Esophagus muscularis mucosa (tissue), 4 donors: ENCODE measurements at places on chromosomes 2 and 18.

DNA sequence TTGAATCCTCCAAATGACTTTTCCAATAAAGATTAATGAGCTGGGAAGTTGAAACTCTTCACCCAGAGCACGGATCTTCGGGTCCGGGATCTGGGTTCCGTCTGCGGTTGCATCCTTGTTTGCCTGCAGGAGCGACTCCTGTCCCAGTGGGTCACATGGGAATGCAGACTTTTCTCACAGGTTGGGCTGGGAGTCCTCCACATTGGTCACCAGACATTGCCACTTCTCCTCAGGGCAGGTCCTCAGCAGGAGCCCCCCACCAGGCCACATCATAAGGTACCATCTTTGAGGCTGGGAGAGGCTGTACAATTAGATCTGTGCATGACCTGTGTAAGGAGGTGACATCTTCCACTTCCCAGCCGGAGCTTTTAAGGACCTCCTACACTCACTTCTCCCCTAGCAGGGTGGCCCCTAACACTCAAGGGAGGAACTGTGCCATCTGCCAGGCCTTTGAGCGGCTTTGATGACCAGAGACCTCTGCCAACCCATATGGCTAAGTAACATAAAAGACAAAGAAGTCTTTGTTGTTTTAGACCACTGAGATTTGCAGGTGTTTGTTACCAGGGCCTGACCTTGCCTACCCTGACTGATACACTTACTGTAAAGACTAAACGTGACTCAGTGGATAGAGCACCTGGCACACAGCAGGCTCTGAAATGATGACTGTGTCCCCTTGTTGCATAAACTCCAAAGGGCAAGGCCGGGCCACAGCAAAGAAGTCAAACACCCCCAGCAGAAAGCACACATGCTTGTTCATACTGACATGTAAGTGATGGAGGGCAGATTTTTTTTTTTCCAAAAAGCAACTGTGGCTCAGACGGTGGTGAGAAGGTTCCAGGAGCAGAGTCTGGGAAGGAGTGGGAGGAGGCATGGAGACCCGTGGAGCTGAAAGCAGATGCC, 7.9 kb upstream of the TEX51 start:
- DNase-seq, result peak; percentile 90

GRCh38 chr18:62506495-62507143, 16.2 kb upstream of the ZCCHC2 start:
- DNase-seq, result no peak

- no peak for DNase-seq
These were observed 32.8 kb downstream of the FMNL2 start for GRCh38 chr2:152367547-152368390.

GRCh38 chr18:10329101-10329500, 125.3 kb upstream of the APCDD1 start:
- DNase-seq, result no peak

DNA sequence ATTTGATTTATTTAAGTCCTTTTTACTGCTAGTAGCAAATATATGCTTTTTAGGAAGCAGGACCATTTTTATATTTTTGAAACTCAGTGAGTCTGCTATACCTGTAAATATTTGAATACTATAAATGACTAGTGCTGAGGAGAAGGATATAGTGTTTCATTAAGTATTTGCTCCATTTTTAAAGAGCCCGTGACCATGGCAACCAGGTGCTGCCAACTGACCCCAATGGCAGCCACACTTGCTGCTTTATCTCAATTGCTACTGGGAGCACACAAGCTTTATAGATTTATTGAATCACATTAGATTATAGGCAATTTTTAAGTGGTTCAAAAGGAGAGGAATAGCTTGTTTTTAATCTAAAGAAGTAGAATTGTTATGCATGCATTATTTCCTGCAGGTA, 142.0 kb downstream of the SCG2 start:
- DNase-seq, result no peak

- no peak for DNase-seq
These were observed 680 bp downstream of the ASNSD1 start for GRCh38 chr2:189661957-189662321.

DNA sequence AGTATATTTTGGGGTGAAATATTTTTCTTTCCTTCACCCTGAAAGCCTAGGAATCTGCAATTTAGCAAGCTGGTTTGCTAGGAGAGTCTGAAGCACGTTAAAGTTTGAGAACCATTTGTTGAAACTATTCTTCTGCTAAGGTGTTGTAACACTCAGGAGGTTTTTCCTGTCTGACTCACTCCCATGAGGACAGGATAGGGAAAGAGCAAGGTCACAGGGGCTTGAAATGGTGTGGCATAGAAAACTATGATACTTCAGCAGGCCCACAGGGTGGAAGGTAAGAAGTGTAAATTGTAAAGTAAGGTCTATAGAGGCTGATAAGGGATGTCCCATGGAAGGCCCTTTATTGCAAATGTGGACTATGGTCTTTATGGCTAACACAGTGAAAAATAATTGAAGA, 177.7 kb upstream of the ZC3H15 start:
- no peak for DNase-seq

DNA sequence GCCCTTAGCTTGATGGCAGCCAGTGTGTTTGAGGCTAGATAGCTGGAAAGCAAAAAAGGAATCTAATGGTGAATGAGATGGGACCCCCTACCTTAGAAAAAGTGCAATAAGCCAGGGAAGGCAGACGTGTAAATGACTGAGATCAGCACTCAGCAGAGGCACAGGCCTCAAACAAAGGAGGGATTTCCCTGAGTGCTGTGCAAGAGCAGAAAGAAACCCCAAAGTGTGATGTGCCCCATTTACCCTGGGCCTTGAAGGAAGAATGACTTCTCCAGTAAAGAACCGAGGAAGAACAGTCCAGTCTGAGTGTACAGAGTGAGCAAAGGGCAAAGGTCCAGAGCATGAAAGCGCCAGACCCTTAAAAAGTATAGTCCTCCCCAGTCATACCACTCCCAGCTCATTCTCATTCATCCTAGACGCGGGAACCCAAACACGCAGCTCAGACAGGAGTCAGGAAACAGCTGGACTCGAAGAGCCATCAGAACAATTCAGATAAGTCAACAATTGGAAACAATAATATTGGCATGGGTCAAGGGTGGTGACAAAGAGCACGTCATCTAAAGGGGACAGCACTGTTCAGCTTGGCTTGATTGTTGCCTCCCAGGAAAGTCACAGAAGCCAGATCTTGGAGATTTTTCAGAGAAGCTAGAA, 121.7 kb downstream of the INO80D start:
- no peak for DNase-seq

- DNase-seq, result no peak
These were observed 140.6 kb downstream of the VAPA start for GRCh38 chr18:10054366-10054765.

DNA sequence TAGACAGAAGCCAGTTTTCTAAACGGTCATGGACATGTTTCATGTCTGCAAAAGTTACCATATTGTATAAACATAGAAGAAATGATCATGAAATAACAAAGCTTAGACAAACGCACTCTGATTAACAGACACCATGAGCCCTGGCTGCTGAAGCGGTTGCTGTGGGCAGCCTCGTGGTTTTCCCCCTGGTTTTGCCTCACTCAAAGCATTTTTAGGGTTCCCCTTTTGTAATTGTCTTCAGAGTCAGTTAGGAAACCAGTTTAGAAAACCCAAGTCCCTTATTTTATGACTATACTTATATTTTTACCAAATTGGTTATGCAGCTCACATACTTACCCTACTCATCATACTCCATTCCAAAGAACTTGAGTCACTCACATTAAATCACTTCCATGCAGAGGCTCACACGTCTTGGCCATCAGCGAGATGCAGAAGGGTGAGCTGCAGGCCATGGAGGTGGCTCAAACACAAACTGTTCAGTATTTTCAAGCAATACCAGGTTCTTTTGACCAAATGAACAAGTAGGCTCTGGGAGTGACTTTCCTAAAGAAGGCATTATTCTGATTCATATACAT, 105.6 kb upstream of the SALL3 start:
- peak; percentile 55 for DNase-seq

GRCh38 chr2:205087862-205088261, 542.6 kb downstream of the PARD3B start:
- no peak for DNase-seq

- DNase-seq, result no peak
These were observed 30.8 kb upstream of the HPCAL1 start for GRCh38 chr2:10271946-10272345.

DNA sequence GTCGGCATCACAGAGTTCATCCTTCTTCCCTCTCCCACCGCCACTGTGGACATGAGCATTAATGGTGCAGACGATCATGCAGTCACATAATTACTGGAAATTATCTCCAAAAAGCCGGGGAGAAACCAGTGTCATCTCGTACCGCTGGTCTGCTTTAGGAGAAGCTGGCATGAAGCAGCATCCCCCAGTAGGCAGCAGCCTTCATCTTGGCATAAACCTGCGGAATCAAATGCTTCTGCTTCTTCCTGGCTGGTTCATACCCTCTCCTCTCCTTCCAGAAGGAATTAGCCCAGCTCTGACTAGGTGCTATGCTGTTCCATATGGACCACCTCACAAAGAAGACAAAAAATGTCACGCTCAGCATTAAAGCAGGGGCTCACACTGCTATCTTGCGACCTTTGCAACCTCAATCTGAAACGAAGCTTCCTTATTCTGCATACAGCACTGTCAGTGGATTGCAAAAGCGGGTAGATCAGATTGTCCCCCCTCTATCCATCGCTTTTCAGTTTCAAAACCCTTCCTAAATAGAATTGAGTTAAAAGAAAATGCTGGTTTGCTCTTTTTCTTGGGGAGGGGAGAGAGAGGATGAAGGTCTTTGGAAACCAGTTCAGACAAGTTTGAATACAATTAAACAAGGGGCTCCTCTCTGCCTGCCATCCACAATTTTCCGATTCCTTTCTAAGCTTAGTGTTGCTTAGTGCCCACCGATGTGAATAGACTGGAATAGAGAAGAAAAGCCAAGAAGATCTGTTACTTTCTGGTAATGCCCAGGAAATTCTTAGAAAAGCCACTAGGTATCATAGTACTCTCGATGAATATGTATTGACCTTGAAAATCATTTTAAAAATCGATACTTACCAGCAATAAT, 212.1 kb upstream of the ZNF521 start:
- no peak for DNase-seq

DNA sequence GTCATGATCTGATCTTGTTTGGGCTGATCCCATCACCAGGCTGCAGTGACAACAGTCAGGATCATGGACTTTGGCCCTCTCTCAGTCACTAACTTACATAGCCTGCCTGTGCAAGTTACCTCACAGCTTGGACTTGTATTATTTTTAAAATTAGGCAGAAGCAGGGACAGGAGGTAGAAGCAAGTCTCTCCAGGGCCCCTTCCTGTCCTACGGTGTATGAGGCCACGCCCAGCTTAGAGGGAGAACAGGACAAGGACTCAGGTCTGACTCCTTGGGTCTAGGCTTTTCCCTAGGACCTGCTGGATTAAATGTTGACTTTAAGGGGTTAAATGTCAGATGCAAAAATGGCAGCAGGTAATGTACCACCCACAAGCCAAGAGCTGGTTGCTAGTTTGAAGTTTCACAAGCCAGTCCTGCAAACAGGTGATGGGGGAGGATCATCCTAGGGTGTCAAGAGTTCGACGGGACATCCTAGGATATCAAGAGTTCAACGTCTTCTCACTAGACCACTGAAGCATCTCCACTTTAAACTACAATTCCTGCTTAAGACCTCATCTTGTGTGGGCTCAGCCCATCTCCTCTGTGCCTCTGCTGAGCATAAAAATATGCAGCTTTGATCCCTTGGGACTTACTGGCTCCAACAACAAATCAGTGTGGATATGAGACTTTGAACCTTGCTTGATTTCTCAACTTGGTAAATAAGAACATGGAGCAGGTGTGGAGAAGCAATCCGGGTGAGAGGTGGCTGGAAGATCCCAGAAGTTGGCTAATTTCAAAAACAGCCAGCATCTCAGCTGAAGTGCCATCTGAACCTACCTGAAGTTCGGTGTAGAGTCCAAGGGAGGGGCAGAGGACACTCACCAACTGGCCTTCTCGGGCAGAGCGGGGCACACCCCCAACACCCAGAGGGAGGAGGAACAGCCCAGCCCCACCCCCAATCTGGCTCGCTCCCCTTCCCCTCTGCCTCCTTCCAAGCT, 39.5 kb downstream of the SFXN5 start:
- peak; percentile 68 for DNase-seq

DNA sequence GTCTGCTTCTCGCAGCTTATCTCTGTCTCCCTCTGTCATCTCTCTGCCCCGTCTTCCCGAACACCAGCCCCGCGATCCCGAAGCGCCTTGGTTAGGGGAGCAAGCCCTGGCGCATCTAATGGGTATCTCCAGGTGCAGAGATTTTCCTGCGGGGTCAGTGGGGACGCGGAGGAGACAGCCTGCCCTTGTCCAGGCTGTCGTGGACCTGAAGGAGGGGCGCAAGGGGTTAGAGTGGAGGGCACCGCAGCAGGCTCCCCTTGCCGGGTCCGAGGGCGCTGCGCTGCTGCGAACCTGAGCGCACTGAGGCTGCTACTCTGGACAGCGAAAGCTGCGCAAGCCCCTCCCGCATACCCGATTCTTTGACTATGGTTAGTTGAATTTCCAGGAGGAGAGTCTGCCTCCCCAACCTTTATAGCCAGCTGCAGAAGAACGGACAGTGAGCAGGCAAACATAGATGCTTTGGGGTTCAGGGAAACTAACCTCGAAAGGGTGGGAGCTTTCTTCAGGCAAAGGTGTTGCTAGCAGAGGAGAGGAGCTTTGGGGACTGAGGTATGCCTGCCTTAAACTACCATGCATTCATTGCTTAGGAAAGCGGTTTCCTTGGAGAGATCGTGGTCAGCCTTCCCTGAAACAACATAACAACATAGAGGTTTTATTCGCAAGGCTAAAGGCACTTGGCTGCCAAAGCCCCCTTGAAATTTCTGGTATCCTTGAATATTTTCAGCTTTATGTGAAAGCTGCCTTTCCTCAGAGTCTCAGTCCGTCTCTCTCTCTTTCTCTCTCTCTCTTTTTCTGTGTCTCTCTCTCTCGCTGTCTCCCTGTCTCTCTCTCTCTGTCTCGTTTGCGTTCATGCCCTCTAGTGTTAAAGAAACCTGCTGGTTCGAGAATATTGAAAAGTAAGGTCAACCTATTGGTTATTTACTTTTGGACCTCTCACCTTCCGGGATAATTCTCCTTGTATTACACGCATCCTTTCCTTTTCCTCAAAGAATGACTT, 1.6 kb downstream of the GALNT13 start:
- DNase-seq, result no peak

GRCh38 chr2:50004667-50005066, 850.4 kb upstream of the FSHR start:
- DNase-seq, result no peak

GRCh38 chr2:190446750-190447516, 38.8 kb downstream of the MFSD6 start:
- no peak for DNase-seq
